ENCODE measurements at places on chromosomes 1 and 21.

DNA sequence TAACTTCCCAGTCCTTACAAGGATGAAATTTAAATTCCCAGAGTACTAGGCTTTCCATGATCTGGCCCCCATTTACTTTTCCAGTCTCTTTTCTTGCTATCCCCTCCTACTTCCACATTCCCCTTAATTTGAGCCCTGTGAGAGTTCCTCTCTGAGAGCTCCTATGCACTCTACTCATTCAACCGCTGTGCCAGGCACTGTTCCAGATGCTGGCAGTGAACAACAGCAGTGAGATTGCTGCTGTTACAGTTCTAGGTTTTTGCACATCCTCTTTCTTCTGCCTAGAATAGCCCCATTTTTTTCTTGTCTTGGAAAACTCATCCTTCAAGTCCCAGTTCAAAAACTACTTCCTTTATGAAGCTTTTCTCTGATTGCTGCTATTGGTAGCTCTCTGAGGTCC, 18.8 kb downstream of the ATF6 start:
- DNase-seq: no peak

GRCh38 chr1:207902566-207902965, 8.4 kb downstream of the CD34 start:
- DNase-seq: no peak

- DNase-seq: peak; percentile 86
These were observed 486 bp downstream of the NIPAL3 start for GRCh38 chr1:24415910-24416665.

DNA sequence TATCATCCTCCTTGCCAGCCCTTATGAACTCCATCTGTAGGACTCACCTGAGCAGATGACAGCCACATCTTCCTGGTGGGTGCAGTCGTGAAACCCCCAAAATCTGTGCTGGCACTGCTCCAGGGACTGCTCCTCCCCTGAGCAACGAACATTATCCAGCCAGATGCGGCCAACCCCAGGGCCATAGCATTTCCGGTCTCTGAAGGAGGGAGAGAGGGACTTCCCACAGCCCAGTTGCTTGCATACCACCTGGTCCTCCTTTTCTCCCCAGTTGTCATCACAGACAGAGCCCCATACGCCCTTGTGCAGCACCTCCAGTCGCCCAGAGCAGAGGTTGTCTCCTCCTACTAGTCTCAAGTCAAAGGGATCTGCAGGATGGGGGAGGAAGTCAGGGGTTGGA, 8.5 kb downstream of the CD5L start:
- DNase-seq: no peak

DNA sequence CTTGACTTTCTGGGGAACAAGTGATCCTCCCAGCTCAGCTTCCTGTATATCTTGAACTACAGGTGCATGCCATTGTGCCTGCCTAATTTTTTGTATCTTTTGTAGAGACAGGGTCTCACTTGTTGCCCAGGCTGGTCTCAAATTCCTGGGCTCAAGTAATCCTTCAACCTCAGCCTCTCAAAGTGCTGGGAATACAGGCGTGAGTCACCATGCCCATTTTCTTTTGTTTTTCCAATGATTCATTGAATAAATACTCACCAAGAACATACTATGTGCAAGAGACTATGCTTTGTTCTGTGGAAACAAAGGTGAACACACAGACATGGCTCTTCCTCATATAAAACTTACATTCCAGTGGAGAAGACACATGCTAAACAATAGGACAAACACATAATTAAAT, 407.8 kb upstream of the DAB1 start:
- DNase-seq: no peak

DNA sequence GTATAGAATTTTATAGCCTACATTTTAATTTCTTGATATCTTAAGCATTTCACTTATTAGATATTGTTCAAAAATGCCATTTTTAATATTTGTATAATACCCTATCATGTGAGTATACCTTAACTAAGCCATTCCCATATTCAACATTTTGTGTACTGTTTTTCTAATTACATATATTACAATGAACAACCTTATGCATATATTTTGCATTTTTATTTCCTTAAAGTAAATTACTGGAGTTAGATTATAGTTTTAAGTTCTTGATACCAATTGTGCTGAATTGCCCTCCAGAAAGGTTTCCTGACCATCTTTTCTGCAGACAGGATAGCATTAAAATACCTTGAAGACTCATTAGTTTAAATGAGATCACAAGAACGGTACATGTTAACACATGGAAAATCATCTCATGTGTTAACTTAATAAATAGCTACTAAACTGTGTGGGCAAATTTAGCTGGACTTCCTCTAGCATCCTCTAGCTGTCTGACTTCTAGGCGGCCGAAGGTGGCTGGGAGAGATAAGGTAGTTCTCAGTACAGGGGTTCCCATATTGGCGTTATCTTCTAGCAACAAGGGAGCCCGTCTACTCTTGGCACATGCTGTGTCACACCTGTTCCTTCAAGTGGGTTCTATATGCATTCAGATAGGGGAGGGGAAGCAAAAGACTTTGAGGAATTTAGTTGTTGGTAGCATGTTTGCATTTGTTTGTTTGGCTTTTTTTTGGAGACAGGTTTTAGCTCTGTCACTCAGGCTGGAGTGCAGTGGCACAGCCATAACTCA, 8.9 kb downstream of the DCLRE1B start:
- peak; percentile 37 for DNase-seq

- DNase-seq: no peak
These were observed 32.5 kb upstream of the DMBX1 start for GRCh38 chr1:46457178-46457577.

GRCh38 chr1:178846306-178846705, 24.6 kb downstream of the ANGPTL1 start:
- DNase-seq: no peak

GRCh38 chr1:230899841-230900251, 31.5 kb upstream of the C1orf198 start:
- no peak for DNase-seq

DNA sequence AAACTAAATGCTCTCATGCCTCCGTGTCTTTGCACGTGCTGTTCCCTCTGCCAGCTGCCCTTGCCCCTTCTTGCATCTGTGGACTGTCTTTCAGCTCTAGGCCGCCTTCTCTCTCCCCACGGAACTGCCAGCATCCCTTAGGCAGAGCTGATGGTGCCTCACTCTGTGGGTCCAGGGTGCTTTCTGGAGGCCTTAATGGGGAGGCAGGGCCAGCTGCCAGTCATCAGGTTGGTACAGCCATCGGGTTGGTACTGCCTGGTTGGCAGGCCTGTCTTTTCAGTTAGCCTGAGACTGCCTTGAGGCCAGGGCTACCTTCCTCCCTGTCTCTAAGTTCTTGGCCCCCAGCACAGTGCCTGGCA, 61.4 kb upstream of the TARBP1 start:
- DNase-seq: no peak

DNA sequence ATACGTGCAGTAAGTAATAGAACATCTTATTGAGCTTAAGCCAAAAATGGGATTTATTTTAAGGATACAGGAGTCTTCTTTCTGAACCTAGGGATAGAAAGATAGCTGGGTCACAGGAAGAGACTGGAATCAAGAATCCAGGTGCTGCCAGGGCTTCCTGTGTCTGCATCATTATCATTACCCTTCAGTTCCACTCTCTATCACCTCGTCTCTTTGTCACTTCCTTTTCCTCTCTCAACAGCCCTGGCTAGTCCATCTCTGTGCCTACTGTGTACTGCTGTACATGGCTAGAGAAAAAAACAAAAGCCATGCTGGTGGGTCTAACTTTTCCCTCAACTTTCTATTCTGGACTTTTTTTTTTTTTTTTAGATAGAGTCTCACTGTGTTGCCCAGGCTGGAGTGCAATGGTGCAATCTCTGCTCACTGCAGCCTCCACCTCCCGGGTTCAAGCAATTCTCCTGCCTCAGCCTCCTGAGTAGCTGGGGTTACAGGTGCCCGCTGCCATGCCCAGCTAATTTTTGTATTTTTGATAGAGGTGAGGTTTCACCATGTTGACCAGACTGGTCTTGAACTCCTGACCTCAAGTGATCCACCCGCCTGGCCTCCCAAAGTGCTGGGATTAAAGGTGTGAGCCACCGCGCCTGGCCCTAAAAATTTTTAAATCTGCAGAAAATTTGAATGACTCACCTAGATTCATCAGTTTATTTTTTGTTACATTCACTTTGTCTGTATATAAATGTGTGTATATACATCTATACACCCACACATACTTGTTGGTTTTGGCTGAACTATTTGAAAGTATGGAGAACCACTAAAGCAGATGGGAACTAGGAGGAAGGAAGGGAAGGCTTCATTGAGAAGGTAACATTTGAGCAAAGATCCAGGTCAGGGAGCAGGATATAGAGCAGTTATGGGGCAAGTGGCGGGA, 31.9 kb downstream of the UBE4B start:
- no peak for DNase-seq

DNA sequence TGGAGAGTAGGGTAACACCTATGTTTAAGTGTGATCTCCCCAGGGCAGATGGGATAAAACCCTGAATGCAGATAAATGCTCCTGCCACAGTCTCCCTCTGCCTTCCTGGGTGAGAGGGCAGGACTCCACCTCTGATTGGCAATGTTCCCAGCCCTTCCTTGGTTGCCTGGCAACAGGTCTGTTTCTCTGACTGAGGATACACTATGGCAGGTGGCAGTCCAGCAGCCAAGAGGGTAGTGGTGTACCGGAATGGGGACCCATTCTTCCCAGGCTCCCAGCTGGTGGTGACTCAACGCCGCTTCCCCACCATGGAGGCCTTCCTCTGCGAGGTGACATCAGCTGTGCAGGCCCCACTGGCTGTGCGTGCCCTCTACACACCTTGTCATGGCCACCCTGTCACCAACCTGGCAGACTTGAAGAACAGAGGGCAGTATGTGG, at the start of gene DCDC2B:
TSS of gene DCDC2B (plus strand) at position 199 of the 438 bp plus-strand sequence. CDS start at position 204, 5 bp downstream.
- DNase-seq: no peak

DNA sequence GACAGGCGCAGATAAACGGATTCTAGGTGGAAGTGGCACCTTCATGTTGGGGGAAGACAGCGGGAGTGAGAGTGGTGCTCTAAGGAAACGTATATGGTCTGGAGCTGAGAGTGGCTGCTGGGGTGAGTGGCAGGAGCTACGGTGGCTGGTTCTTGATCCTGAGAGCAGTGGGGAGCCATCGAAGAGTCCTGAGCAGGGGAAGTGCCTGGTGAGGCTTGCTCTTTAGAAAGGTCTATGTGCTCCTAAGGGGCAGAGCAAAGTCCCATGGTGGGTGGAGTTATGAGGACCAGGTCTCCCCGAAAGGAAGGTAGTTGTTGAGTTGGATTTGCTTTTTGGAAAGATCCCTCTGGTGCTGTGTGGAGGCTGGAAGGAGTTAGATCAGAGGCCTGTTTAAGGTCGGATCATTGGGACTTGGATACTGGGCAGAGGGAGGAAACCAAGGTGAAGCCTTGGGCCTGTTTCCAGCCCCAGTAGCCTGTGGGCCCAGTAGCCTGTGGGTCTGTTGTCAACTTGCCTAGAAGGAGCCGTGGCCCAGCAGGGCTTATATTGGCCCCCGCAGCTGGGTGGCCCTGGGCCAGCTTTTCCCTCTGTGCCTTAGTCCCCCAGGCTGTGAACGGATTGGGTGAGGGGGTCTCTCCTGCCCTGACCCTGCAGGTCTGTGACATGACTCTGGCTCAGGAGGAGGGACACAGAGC, 33.0 kb downstream of the ACOT11 start:
- DNase-seq: no peak

DNA sequence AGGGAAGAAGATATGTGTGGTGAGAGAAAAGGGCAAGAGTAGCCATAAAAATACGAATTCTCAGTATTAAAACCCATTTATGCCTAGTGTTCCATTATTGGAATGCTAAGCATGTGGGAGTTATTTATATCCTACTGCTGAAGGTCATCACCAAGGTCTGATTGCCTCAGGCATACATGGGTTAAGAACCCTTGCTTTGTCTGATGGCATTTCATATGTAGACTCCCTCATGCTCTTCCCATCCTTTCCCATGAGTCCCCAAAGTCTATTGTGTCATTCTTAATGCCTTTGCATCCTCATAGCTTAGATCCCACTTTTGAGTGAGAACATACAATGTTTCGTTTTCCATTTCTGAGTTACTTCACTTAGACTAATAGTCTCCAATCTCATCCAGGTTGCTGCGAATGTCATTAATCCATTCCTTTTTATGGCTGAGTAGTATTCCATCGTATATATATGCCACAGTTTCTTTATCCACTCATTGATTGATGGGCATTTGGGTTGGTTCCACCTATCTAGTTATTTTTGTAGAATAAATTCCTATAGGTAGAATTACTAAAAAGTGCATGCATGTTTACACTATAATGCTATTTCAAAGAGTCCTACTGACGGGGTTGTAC, 172.5 kb downstream of the DYRK1A start:
- DNase-seq: no peak

GRCh38 chr1:14435368-14436023, 163.0 kb upstream of the KAZN start:
- DNase-seq: no peak

DNA sequence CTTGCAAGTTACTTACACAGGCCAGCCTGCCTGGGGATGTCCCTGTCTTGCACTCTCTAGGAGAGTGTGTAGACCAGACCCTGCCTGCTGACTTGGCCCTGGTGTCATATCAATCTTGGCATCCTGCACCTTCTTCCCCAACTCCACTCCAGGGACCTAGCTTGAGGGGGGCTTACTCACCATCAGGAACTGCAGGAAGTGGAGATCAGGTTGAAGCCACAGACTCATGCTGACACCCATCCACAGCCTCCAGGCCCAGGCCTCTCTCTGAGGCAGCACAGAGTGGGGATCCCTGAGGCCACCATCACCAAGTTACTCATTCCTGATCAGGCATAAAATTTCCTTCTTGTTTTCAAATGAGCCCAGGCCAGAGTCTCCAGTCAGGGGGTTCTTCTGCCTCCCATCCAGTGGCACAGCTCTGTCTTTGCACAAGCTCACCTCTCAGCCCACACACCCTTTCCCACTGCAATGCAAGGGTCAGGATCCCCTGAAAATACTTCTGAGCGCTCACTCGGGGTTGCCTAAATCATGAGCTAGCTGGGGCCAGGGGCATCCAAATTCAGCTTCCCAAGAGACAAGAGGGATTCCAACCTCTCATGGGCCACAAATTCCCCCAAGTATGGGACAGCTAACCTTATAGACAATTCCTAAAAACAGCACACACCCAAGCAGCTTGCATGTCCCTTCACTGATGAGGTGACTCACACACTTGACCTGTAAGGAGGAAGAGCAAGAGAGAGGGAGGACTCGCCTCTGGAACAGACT, 33.5 kb downstream of the CSMD2 start:
- no peak for DNase-seq

- no peak for DNase-seq
These were observed 3.0 kb upstream of the TNFRSF4 start for GRCh38 chr1:1216770-1217620.

- no peak for DNase-seq
These were observed 33.2 kb upstream of the SERBP1 start for GRCh38 chr1:67463298-67463955.

DNA sequence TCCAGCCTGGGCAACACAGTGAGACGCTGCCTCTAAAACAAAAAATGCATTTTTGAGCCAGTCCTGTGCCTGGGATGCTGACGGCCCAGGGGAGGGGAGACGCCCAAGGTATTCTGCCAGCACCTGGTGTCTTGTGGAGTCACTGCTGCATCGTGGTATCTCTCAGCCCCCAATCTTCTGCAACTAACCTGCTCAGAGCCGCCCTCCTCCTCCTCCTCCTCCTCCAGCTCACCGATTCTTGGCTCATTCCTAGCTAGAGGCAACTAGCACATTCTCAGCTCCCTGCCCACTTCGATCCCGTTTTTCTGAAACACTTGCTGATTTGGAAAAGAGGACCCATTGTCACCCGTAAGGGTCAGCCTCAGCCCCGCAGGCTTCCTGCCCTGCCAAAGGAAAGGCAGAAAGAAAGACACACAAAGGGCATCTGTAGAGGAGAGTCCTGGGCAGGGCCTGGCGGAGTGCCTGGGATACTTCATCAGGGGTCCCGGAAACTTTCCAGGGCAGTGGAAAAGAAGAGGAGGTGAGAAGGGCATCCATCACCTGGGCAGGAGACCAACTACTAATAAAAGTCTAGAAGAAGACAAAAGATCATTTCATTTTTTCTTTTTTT, 20.7 kb downstream of the GPR157 start:
- DNase-seq: no peak
